IPS-NIHi11 (cell line): ENCODE measurements at places on chromosomes 12 and 14.

DNA sequence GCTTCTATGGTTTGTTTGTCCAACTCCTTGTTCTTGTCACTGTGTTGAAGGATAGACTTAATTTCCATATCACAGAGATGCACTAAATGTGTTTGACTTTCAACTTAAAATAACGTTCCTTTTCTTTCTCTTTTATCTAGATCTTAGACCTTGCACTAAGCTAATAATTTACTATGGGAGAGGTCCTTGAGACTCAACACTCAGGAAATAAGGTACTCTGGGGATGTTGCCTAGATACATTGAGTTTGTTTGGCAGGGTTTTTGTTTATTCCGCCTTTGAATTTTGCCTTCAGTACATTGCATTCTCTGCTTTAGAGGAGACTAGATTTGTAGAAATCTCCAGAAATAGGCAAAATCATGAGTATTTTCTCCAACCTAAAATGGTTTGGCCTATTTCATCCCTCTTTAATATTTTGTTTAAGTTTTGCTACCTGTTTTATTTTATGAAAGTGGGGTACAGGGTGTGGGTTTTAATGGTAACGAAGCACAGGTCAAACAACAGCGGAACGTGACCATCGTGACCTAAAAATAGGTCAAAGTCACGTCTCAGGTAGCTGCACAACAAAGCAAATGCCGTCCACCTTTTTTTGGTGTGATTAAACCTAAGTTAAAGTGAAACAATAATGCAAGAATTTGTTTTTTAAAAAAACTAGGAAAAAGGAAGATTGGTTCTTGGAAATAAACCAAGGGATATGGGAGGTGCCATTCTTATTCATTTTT lies 115.3 kb upstream of the CPSF6 start:
- no peak for DNase-seq

- DNase-seq: no peak
Measured at GRCh38 chr12:82635263-82635662, 51.4 kb upstream of the TMTC2 start.

- no peak for DNase-seq
Measured at GRCh38 chr12:113007166-113007565, 28.8 kb downstream of the OAS2 start.

DNA sequence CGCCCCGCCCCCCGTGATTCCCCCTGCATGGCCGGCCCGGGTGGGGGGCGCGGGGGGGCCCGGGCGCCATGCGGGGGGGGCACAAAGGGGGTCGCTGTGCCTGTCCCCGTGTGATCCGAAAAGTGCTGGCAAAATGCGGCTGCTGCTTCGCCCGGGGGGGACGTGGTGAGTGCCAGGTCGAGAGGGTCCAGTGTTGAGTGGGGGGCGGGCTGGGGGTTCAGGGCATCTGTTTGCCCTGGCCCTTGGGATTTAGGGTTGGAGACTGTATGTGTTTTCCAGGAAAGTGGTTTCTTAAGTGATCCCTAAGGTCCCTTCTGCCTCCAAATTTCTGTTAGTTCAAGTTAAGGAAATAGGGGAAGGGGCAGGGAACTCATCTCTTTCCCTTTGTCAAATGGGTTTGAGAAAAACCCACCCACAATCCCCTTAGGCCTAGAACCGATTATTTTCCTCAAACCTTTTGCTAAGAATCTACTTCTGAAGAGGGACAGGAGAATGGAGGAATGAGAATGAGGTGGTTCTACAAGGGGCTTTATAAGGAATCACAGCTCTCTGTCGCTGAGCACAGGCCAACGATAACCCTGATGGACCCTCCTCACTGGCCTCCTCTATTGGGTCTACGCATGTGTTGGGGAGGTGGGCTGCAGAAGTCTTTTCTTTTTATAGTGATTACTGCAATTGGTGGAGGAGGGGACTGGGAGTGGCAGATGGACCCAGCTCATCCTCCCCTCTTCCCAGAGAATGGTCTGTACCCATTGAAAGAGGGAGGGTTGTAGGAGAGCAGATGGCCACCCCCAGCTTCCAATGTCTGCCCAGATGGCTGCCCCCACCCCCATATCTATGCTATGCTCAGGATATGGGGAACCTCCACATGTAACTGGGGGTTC lies 834 bp downstream of the ARHGEF25 start:
- no peak for DNase-seq

DNA sequence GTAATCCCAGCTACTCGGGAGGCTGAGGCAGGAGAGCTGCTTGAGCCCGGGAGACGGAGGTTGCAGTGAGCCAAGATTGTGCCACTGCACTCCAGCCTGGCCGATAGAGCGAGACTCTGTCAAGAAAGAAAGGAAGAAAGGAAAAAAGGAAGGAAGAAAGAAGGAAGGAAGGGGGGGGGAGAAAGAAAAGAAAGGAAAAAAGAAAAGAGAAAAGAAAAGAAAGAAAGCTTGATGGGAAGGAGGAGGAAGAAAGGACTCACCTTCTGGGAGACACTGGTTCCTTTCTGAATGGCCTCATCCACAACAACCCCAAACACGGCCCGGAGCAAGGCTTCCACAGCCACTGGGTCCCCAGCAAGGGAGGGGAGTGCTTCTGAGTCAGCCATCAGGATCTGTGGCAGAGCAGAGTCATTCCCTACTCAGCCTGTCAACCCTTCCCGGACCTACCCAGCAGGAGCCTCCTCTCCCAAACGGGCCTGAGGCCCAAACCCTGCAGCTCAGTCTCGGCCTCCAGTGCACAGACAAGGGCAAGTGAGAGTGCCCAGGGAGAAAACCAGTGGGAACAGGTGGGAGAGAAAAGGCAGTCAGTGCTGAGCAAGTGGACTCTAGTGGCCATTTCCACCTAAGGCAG lies 7.3 kb upstream of the ZNF740 start:
- no peak for DNase-seq

DNA sequence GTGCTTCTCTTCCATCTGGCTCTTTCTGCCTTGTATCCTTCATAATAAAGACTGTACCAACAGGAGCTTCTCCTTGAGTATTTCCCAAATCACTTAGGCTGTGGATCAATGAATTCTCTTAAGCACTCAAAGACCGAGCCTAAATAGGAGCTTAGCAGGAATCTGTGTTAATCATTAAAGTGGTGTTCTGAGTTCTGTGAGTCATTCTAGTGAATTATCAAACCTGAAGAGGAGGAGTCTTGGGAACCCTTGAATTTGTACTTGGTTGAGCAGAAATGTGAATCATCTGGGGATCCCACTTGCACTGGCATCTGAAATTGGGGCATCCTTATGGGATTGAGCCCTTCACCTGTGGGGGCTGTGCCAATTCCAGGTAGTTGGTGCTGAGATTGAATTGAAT lies 946.2 kb downstream of the BCL11B start:
- no peak for DNase-seq

DNA sequence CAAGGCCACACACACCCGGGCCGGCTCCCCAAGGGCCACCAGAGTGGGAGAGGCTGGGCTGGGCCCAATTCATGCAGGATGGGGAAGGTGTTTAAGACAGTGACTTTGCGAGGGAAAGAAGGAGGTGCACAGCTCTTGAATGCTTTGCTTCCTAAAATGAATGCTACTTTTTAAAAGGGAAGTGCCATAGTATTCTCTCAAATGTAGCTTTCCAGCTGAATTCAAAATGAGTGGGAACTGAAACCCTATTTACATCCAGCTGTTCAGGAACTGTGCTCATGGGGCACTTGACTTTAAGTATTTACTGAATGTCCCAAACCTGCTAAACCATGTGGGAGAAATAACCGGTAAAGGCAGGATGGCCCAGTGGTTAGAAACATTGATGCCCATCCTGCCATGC lies 7.6 kb downstream of the ITPK1 start:
- DNase-seq: no peak

- DNase-seq: no peak
Measured at GRCh38 chr14:73459959-73460358, 1.6 kb upstream of the NUMB start.

GRCh38 chr12:62250671-62251608 lies 9.3 kb upstream of the USP15 start:
- DNase-seq: no peak

DNA sequence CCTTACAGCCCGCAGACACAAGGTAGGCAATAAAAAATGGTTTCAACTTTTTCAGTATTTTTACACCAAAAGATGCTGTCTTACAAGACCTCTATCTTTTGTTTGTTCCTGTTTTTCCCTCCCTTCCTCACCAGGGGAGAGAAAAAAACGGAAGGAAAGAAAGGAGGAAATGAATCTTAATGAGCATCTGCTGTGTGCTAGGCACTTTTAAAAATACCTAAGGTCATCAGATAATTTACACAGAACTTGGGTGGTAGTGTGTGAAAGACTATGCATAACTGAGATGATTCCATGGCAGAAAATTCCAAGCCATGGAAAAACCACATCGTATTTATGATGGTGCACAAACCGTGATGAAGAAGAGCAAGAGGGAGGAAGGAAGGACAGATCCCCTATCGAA lies 121.2 kb downstream of the DIP2B start:
- no peak for DNase-seq
